ENCODE measurements at places on chromosomes 5 and 9.

DNA sequence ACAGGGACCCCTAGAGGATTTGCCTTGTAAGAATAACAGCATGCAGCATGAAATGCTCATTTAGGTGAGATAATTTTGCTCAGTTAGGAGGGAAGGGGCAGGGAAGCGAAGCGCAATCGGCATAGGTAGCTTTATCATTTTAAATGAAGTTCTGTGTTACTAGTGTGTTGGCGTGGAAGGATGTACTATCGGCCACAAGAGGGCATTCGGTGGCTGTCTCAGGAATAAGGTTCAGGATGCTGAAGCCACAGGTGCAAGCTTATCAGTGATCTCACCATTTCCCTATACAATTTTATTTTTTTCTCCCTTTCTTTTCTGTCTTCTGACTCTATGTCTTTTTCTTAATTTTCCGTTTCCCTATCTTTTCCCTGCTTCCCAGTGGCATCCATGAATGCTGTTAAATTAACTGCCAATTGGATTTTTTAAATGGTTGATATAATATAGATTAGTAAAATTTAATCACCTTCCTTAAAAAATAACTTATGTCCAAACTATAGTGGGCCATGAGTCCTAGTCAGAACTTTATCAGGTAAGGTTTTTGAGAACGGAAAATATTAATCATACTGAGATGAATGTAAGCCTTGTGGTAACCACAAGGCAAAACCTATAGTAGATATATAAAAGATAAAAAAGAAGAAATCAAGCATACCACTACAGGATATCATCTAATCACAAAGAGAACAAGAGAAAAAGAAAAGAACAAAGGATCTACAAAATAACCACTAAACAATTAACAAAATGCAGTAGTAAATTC lies 1.2 kb upstream of the INSL6 start:
- DNase-seq: peak; percentile 21

DNA sequence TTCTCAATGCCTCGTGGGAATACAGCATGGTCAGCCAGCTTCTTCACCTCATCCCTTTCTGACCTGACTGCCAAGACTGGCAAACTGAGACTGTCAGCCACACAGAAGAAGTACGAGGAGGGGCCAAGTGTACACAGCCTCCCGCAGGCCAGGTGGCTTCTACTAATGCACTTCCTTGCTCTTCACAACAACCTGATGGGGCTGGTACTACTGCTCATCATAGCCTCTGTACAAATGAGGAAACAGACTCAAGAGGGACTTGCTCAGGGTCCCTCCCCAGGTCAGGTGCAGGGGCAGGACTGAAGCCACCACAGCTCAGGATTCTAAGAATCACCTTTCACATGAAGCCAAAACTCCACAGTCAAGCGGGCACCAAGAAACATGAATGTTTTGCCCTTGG lies 21.3 kb downstream of the NIPAL4 start:
- no peak for DNase-seq

- DNase-seq: no peak
Measured at GRCh38 chr9:124975131-124975530, 34.2 kb upstream of the GOLGA1 start.

DNA sequence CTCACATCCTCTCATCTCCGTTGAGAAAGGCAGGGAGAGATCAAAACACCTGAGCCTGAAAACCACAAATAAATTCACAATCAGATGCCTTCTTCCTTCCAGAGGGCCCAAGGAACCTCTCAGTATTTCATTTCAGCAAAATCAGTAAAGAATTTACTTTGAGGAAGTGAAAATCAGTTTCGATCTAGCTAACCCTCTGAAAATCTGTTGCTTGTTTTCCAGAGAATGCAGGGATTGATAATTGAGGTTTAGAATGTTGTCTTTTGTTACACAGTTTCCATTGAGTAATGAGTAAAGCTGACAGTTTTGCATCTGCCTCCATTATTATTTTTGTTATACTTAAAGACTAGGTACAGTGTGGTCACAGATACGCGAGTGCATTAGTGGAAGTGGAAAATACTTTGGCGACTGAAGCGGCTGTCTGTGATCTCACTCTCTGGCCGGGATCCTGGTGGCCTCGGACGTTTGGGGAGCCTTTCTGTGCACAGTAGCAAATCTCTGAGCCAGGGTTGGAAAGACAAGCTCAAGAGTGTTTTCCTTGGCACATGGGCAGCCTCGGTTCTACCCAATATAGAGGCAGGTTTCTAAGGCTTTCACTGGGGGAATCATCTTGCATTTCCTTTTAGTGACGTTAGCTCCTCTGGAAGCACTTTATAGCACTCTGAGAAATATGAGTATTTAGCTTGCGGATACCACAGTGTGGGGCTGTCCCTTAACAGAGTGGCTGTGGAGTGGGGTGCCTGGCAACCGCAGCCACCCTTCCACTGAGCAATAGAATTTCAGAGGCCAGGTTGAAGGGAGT lies 32.2 kb upstream of the ANGPTL2 start:
- no peak for DNase-seq

DNA sequence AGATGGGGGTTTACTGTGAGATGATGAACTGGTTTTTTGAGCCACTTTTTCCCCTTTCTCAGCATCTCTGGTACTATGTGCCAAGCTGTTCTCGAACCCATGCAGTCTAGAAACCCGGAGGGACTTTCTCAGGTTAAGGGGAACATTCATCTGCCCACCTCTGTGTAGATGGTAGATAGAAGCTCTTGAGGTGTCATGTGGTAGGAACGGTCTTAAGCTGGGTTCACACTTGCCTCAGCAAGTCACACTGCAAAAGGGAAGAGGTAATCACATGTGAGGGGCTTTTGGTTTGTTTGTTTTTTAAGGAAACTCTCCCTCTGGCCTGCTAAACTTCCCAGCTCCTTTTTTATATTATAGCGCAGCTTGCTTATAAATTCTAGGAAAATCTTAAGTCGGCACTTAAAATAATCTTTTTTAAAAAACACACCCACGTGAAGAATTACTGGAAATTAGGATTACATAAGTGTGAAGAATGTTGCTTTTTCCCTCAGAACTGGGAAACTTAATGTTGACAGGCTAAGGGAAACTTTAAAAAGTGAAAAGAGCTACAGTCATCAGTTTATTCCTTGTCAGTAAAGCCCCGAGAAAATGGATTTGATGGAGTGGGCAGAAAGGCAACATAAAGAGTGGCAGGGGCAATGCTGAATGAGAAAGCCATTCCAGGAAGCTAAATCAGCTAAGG lies 430.3 kb downstream of the ARHGEF28 start:
- DNase-seq: no peak

DNA sequence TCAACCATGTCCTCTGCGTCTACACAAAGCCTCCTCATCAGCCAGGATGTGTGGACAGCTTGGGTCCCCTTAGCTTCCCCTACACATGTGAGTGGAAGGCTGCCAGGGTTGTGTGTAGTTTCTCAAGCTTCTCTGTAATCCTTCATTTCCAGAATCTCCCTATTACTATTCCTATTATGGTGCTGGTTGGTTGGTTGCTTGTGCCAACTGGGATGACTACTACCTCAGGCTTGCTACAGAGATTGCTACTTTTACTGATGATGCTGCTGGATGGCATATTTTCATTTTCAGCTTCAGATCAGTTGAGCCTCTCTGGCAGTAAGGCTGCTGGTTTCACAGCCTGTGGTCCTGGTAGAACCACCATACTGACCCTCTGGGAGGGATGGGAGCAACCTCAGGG lies 39.9 kb downstream of the ATG10 start:
- no peak for DNase-seq

DNA sequence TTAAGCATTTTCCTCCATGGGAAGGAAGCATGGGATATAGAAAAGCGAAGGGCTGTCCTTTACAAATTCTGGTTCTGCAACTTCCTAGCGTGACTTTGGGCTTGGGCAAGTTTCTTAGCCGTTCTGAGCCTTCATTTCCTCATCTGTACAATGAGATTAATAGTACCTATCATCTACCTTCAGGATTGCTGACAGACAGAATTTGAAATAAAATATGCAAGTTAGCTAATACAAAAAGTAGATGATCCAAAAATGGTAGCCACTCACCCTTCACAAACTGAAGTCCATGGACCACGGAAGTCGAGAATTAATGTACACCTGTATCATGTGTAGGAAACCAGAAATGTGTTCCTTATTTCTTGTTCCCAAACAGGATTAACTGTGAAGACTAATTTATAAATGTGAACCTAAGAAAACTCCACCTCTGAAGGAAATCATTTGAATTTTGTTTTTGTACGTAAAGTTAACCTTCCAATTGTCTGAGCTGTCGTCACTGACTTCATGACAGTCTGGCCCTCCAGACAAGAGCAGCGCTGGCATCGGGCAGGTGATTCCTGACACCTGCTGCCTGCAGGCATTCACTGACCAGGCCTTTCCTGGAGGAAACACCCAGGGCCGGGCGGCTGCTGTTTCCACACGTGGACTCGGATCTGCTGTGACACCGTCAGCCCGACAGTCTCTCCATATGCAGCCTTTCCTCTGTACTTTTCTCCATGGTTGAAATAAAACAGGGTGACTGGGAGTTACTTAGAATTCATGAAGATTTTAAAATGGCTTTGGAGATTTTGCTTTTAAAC lies 63.4 kb downstream of the PSMB7 start:
- no peak for DNase-seq

GRCh38 chr5:50710838-50711237 lies 44.4 kb downstream of the PARP8 start:
- no peak for DNase-seq

All from neuronal stem cell (in vitro differentiated cells).